ENCODE measurements at places on chromosomes 5 and 9.

DNA sequence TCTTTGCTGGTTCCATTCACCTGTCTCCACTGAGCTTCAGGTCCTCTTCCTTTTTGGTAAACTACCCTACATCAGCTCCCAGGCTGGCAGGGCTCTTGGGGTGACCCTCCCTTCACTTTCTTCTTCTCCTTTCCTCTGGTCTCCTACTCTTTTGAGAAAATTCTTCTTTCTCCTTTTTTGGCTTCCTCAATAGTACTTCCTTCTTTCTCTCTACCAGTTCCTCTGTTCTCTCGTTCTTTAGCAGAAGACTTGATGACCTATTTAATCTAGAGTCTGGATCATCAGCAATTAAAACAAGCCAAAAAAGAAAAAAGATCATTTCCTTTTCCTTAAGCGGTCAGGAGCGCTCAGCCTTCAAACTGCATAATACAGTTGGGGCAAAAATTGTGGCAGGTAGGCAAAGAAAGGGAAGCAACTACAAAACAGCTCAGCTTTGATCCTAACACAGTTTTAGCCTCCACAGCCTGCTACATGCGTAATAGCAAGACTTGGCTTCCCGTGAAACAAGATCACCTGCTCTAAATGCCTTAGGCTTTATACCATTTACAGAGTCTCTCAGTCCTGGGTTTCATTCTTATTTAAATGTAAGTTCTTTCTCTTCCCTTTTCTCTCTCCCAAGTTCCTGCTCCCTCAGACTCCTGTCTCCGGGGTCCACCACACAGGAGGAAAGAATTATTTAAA, 14.0 kb upstream of the GSN start:
- DNase-seq, result no peak

DNA sequence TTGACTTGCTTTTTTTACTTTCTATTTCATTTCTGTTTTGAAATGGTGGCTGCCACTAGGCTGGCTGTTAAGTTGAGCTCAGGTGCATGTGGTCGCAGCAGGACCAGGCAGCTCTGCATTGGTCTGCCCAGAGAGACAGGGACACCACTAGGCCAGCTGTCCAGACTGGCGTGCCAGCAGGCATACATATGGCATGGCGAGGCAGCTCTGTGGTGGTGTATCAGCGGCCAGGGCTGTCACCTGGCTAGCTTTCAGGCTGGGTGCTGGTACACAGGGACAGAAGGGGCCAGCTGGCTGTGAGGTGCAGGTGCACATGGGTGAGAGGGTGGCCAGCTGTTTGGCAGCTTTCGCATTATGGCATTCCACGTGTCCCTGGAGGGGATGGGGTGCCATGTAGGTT, 654.0 kb upstream of the ACO1 start:
- no peak for DNase-seq

DNA sequence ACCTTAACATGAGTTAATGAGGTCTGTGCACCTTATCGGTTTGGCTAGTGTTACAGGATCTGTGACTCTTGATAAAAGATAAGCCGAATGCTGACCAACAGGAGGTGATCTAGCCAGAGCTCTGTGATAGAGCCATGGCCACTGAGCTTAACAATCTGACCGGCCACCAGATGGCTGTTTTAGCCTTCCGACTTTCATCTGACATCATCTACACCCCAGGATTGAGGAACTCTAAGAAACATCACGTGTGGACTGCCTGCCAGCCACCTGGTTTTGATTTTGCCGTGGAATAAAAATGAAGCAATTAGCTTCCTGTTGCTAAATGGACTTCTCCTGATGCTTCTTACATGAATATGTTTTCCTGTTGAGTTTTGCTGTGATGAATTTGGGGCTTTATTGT, 281.3 kb downstream of the CEMIP2 start:
- DNase-seq, result no peak

- DNase-seq, result no peak
These were observed at the start of gene AMBP for GRCh38 chr9:114078021-114078780. TSS of gene AMBP (minus strand) at chr9:114078300. CDS start at chr9:114078209, 91 bp downstream.

DNA sequence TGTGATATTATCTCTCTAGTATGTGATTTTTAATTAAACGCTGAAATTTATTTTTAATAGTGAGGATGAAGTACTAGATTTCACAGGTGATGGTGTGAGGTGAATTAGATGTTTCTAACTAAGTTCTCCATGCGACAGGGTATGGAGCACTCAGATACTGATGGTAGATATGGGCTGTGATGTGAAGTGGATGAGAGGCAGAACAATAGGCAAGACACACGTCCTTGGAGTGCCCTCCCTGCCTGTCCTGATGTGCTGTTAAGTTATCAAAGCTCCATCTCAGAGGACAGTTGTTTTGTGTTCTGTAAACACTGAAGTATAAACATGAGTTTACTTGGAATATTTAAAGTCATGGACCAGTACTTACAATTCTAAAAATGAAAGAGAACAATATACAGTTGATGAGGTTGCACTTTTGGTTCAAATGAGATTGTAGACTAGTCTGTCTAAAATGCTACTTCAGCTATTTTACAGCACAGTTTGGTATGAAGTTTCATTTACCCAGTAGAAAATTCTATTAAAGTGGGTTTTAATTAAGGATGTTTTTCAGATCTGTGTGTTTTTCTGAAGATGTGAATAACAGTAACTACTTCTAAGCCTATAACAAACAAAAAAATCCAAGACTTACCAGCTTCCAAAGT, 64.2 kb downstream of the C7 start:
- DNase-seq, result no peak

DNA sequence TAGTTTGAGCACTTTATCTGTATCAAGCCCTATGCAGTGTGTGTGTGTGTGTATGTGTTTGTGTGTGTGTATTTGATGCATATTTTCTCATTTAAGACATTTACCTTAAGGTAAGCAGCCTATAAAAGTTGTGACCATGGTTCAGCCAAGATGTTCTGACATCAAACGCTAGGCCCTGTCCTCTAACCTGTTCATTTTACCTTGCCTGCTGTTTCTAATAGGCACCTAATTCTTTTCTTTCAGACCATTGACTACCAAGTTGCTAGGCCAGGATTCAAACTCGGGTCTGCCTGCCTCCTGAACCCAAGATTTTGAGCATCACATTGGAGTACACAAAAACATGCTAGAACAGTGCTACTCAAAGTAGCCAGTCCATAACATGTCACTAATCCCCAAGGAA, 274.5 kb downstream of the PLK2 start:
- DNase-seq, result peak; percentile 22

- no peak for DNase-seq
These were observed 13.2 kb downstream of the LMX1B start for GRCh38 chr9:126626926-126627233.

GRCh38 chr5:102295534-102296177, 428 bp downstream of the SLCO4C1 start:
- no peak for DNase-seq

- no peak for DNase-seq
These were observed 169.7 kb downstream of the GOLPH3 start for GRCh38 chr5:32004404-32004803.

GRCh38 chr5:149635394-149635793, 54.1 kb downstream of the ARHGEF37 start:
- no peak for DNase-seq

DNA sequence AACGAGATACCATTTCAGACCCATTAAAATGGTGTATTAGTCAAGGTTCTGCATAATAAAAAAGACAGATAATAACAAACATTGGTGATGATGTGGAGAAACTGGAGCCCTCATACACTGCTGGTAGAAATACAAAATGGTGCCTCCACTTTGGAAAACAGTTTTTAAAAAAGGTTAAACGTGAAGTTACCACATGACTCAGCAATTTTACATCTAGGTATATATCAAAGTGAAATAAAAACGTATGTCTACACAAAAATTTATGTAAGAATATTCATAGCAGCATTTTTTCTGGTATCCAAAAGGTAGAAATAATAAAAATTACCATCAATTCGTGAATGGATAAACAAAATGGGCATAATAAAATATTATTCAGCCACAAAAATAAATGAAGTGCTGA, 519.8 kb downstream of the TLE4 start:
- DNase-seq, result no peak

- DNase-seq, result no peak
These were observed 3.1 kb upstream of the FAM53C start for GRCh38 chr5:138334867-138335447.

GRCh38 chr5:78699552-78700153, 51.1 kb upstream of the LHFPL2 start:
- DNase-seq, result peak; percentile 66

GRCh38 chr5:146016764-146017484, 80.5 kb downstream of the SH3RF2 start:
- DNase-seq, result no peak

- DNase-seq, result no peak
These were observed 90.9 kb upstream of the PHYKPL start for GRCh38 chr5:178323541-178323865.

GRCh38 chr5:112735702-112736101, 2.0 kb upstream of the APC start:
- peak; percentile 5 for DNase-seq

DNA sequence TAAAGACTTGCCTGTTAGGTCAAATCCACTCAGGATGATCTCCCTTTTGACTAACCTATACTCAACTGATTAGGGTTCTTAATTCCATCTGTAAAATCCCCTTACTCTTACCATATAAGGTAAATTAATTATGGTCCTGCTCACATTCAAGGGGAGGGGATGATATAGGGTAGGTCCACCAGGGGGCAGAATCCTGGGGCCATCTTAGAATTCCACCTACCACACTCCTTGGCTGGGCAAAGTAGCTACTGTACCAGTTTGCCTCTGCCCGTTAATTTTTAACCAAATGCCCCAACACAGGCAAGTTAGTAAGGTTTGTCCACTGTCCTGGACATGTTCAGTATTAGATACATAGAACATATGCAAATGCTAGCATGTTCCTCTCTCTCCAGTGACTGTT, 262.4 kb downstream of the SEMA5A start:
- no peak for DNase-seq

DNA sequence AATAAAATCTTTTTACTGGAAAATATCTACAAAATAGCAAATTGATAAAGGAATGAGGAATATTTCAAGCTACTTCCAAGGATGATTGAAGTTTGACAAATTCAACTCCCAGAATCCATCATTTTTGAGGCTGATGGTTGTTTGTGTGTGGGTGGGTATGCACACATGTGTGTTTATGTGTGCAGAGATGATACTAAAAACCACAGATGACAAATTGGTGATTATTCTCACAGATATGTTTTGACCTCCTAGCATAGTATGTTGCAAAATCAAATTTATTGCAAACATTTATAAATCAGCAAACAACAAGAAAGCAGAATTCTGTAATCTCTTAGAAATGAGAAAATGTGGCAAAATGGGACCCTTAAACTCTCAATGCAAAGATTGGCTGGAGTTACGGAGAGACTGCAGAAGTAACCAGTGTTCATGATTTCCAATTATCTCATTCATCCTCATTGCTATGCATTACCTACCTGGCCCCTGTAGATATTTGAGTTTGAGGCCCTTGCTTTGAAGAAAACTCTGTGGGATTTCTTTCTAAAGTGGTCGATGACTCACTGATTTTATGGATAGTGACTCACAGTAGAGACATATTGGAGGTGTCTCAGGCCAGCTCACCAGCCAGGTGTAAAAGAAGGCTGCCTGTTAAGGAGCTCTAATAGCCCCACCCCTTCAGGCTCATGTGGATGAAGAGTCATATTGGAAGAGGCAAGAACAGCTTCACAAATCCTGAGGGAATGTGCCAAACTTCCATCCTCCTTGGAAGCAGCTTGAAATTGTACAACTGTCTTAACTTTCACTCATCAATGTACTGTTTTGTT, 44.6 kb upstream of the TMC1 start:
- no peak for DNase-seq

GRCh38 chr5:131169810-131170539, 769 bp upstream of the LYRM7 start:
- no peak for DNase-seq

GRCh38 chr5:68178579-68178978, 37.0 kb upstream of the PIK3R1 start:
- no peak for DNase-seq

DNA sequence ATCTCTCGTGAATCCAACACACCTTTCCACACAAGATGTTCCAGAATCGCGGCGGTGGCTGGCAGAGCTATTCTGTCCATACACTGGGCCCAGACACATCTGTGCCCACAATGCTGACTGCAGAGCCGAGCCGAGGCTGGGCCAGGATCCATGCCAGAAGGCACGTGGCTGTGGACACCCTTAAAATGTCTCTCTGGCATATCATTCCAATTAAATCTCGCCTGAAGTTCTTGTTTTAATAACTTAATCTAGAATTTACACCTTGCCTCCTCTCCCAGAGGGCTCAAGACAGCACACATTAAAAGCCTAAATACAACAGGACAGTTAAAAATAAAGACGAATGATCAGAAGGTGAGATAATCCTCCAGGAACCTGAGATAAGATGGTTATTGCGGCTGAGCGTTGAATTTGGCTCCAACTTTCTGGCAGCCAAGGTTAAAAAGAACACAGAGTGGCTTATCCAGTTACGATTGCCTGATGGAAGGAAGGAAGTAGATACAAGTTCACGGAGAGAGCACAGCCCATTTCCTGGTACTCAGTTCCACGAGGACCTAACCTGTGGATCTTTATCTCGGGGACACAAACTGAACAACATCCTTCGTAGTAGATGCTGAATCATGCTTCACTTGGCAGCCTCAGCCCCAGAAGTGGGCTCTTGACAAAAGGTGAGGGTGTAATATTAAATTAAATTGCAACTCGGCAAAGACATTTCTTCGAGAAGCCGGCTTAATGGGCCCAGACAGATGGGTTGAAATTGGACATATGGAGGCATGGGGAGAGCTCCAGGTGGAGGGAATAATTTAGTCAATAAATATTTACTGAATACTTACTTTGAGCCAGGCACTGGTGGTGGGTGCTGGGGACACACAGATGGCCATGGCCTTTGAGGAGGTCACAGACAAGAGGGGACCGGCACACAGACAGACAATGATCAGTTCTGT, 86.0 kb upstream of the TBC1D2 start:
- DNase-seq, result no peak

GRCh38 chr5:126269511-126269910, 153.7 kb upstream of the GRAMD2B start:
- DNase-seq, result no peak

- no peak for DNase-seq
These were observed 4.5 kb downstream of the PURA start for GRCh38 chr5:140118302-140118936.

DNA sequence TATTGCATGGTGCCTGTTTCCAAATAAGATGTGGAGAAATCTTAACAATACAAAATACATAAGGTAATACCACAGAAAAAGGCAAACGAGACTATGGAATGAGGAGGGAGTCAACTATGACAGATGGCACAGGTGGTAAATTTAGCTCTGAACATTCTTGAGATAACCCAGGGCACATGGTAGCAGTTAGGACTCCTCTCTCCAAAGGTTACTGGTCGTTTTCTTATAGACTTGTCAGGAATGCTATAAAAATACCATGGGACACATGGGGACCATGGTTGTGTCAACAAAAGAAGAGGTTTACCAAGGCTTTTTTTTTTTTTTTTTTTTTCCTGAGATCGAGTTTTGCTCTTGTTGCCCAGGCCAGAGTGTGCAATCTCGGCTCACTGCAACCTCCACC, 209.4 kb upstream of the RFX3 start:
- DNase-seq, result no peak

All from HS-27A (cell line).